ENCODE measurements at places on chromosomes 12 and 14.

GRCh38 chr12:52239767-52240166 lies 6.7 kb downstream of the KRT7 start:
- DNase-seq = no peak

- DNase-seq = no peak
Observed at GRCh38 chr12:95545303-95545702, 6.0 kb downstream of the USP44 start.

DNA sequence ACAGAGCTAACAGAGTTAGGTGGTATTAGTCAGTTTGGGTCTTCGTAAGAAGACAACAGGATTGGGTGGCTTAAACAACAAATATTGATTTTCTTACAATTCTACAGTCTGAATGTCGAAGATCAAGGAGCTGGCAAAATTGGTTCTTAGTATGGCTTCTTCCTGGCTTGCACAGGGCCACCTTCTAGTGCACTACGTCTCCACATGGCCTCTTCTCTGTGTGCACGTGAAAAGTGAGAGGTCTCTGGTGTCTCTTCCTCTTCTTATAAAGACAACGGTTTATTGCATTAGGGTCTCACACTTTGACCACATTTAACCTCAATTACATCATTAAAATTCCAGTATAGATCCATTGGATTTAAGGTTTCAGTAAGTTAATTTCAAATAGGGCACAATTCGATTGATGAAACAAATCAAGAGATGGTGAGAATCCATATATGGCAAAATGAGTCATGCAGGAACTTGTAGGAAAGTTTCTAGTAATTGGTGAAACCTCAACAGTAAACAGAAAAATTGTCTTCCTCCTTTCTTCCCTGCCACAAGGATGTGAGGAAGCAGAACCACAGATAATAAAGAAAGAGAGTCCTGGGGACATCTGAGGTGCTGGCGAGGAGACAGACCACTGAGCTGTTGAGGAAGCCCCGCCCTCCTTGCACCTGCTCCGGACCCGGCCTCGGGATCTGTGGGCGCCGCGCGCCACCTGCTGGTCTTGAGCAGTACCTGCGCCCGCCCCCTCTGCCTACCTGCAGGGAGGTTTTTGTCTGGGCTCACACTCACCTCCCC lies 846.7 kb downstream of the TMEM121 start:
- DNase-seq = peak; percentile 70

GRCh38 chr14:77508249-77508648 lies 9.6 kb upstream of the ISM2 start:
- DNase-seq = no peak

DNA sequence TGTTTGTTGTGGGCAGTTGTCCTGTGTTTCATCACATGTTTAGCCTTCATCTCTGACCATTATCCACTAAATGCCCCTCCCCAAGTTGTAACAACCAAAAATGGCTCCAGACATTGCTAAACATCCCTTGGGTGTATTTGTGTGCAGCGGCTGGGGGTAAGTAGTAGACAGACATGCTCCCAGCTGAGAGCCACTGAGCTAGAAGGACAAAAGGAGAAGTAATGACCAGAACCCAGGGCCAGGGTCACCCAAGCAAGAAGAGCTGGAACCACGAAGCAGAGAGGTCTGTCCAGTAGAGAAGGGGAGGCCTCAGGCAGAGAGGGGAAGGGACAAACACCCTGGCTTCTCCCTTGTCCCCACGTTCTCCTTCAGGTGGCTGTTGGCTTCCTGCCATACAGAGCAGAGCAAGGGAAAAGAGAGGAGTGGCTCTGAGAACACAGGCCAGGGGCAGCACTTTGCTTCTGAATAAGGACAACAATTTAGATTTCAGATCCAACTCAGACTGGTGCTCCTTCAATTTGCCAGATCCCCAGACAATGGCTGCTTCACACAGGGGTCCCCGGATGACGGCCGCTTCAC lies 55.2 kb downstream of the NDUFA12 start:
- no peak for DNase-seq

GRCh38 chr12:115897729-115898128 lies 379.8 kb downstream of the MED13L start:
- no peak for DNase-seq

- no peak for DNase-seq
Observed at GRCh38 chr14:35161231-35161630, 38.9 kb downstream of the PRORP start.

DNA sequence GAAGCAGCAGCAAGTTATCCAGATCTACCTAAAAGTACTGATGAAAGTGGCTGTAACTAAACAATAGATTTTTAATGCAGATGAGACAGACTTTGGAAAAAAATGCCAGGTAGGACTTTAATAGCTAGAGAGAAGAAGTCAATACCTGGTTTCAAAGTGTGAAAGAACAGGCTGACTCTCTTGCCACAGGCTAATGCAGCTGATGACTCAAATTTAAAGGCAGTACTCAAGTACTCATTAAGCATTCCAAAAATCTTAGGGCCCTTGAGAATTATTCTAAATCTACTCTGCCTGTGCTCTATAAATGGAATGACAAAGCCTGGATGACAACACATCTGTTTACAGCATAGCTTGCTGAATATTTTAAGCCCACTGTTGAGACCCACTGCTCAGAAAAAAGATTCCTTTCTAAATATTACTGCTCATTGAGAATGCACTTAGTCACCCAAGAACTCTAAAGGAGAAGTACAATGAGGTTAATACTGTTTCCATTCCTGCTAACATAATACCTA lies 68.6 kb upstream of the SYT1 start:
- DNase-seq = no peak

DNA sequence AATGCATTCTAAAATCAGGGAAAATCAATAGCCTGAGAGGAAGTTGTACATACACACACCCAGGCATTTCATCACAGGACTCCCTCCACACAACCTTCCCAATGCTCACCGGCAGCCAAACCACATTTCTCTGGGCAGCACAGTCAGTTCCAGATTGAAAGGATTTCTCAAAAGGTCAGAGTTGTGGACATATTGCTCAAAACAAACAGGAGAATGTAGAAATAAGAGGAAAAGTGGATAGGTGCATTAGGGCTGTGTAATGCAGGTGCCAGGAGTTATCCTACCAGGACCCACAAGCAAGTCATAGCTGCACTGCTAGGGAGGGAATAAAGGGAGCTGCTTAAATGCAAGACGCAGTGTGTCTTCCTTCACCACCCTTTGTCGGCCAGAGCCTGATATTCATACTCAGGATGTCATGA lies 62.9 kb downstream of the GCH1 start:
- DNase-seq = no peak

- no peak for DNase-seq
Observed at GRCh38 chr14:68938271-68939150, 40.6 kb downstream of the ACTN1 start.

DNA sequence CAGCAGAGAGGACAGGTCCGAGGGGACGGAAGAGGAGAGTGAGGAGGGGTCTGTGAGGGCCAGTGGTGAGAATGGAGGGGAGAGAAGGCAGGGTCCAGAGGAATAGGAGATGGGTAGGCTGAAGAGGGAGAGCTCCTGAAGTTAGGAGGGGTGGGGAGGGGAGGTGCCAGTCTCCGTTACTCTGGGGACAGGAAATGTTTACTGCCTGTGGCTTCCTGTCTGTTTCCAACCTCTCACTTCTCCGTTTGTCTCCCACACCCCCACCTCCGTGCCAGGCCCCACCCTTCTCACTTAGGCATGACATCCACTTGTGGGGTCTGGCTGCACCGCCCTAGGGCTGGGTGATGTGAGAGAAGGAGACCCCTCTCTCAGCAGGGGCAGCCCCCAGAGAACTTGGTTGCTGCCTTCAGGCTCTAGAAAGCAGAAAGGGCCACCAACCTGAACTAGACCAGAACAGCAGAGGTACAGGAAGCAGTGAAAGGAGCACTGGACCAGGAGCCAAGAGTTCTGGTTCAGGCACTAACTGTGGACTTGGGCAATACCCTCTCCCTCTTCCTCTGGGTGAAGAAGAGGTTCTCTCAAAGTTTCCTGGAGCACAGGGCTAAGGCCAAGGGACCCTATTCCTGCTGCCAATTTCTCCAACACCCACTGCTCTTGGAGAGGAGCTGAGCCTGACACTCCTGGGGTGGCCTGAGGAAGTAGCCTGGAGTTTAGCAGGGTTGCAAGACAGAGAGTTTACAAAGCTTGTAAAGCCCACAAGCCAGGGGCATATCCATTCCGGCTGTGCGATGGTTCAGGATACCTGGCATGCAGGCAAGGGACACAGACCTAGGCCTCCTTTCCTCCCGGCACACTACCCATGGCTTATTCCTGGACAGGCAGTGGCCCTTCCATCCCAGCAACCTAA lies 5.5 kb downstream of the ITGA5 start:
- DNase-seq = peak; percentile 71

GRCh38 chr14:68634332-68634731 lies 158.5 kb downstream of the ZFP36L1 start:
- no peak for DNase-seq

GRCh38 chr12:52295663-52296062 lies 4.3 kb upstream of the KRT81 start:
- no peak for DNase-seq
